K562 (cell line): ENCODE measurements at places on chromosomes 5 and 9. TPM values are rescaled to one million over a fixed set of nuclear protein-coding genes. Genes with fewer than 3 reads are reported as not detected.

DNA sequence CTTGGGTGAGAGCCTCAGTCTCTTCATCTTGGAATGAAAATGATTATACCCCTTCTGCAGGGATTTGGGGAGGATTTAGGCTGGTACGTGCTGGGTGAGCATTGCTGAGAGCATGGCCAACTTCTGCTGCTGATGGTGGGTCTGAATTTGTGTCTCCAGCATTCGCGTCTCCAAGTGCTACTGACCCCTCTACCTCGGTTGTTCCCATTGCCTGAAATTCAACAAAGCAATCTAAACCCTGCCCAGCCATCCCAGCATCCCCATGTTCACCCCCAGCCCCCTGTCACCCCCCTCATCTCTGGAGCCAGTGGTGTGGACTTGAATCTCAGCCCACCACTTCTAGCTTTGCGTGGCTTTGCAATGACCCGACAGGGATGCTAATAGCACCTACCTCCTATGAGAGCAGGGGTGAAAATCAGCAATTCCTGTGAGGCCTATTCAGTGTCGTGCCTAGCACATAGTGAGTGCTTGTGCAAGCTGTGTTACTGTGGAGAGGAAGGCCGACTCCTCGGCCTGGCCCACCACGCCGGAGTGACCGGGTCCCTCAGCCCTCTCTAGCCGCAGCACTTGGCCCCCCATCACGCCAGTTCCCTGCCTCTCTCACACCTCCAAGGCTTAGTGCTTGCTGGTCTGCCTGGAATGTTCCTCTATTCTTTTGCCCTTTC lies 43.4 kb upstream of the SH3PXD2B start:
- DNase-seq = no peak

DNA sequence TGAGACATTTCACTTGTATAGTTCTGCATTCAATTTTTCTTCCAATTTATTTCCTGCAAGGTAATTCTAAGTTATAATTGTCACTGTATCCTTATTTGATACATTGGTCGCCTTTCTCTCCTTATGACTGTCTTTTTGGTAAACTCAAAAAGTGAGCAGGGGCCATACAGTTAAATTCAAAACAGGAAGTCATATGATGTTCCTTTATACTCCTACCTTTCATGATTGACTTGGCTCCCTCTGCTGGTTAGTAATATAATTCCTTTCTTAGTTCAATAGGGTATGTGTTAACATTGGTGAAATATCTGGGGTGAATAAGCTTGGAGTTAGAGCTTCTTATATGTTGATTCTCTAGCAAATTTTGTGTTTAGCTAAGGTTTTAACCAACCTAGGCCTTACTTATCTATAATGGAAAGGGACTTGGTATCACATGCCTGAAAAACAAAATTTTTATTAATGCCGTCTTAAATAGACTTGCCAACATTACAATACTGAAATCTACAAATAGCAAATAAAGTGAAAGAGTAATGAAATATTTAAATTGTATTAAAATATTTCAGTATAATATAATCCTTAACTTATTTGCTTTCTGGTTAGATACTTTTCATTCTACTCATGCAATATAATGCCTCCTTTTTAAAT lies 6.0 kb upstream of the NIPBL start:
- DNase-seq = peak; percentile 42

GRCh38 chr5:124452412-124452811 lies 294.0 kb downstream of the ZNF608 start:
- no peak for DNase-seq

- DNase-seq = no peak
These were observed 11.8 kb downstream of the NPR3 start for GRCh38 chr5:32722957-32723356.

- no peak for DNase-seq
These were observed 28.6 kb upstream of the SELENOP start for GRCh38 chr5:42840269-42840668.

DNA sequence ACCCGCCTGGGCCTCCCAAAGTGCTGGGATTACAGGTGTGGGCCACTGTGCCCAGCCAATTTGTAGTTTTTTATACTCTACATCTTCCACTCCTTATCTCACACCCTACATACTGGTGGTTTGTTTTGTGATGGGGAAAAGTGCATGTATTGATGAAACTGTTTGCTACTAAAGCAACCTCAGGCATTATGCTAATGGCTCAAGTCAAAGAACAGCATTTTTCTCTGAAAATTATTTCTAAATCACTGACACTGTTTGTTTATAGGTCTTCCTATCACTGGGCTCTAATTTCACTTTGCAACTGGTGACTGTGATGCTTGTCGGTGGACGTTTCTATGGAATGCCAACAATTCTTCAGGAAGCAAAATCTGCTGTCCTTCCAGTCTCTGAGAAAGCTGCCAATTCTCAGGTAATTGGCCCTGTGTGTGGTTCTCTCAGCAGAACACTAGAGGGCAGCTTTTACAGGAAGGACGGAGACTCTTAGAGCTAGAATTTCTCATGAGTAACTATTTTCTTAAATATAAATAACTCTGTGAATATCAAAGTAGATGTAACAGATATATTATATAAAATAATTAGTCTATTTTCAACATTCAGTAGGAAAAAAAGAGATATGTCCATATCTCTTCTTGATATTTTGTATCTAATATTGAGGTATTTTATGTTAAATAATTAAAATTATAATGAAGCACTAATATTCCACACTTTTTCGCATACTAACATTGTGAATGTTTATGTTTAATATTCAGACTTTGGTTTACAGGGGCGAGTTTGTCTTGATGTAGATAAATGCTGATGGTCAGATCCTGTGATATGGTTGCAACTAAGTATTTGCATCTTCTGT lies 244.1 kb downstream of the ADGRV1 start:
- DNase-seq = peak; percentile 51

DNA sequence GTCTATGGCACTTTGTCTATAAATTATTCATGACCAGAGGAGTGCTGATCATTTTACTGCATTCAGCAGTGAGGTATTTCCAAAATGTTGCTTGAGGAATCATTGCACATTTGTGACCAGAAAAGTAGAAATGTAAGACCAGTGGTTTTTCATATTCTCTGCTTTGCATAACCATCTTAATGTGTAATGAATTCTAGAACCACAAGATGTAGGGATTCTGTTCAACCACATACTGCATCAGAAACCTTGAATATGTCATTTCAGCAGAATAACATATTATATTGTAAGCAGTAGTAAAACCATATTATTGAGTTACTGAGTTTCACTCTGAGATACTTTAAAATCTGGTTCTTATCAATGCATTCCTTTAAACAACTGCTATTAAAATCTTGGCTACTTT lies 1243.4 kb downstream of the MAT2B start:
- no peak for DNase-seq

DNA sequence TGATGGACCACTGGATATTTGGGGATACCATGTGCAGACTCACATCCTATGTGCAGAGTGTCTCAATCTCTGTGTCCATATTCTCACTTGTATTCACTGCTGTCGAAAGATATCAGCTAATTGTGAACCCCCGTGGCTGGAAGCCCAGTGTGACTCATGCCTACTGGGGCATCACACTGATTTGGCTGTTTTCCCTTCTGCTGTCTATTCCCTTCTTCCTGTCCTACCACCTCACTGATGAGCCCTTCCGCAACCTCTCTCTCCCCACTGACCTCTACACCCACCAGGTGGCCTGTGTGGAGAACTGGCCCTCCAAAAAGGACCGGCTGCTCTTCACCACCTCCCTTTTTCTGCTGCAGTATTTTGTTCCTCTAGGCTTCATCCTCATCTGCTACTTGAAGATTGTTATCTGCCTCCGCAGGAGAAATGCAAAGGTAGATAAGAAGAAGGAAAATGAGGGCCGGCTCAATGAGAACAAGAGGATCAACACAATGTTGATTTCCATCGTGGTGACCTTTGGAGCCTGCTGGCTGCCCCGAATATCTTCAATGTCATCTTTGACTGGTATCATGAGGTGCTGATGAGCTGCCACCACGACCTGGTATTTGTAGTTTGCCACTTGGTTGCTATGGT lies 54.5 kb upstream of the HNRNPA0 start:
- DNase-seq = peak; percentile 6

DNA sequence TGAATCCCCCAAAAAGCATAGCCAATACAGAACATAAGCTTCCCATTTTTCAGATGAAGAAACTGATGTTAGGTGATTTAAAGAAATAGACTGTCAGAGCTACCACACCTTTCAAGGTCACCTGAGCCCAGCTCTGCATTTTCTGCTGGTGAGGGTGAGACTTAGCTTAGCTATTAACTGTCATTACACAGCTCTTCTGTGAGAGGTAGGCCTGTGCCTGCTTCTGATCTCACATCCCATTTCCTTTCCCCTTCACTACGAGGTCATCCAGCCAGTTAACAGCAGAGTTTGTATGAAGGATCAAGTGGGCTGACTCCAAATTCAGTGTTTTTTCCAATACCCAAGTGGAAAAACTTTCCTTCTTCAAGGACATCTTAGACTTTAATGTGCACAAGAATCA lies 528.6 kb upstream of the CLINT1 start:
- DNase-seq = no peak

DNA sequence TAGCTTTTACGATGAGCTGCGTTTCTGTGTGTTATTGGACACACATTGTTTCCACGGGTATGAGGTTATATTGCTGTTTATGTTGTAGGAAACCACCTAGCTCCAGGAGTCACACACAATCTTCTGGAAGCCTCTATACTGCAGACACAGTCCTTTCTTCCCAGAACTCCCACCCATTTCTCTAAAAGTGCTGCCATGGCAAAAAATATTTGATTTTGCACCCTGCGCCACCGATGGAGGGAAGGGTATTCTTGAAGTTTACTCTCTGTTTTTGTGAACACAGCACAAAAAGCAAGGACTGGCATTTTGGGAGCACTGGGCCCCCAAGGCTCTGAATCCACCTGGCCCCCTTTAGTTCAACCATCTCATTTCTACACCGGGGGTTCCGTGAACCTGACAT lies 187.5 kb downstream of the ICE1 start:
- no peak for DNase-seq

- DNase-seq = no peak
These were observed 39.7 kb downstream of the NFX1 start for GRCh38 chr9:33329979-33330378.

- no peak for DNase-seq
These were observed 1826.2 kb upstream of the CDH6 start for GRCh38 chr5:29367176-29367833.

GRCh38 chr9:16090907-16091629 lies 538.2 kb downstream of the CCDC171 start:
- DNase-seq = no peak

- DNase-seq = no peak
These were observed 44.5 kb downstream of the TMEM232 start for GRCh38 chr5:110681953-110682352.

- DNase-seq = no peak
These were observed 10.6 kb upstream of the SLC6A19 start for GRCh38 chr5:1190837-1191239.

- DNase-seq = no peak
These were observed 415.4 kb upstream of the SEMA6A start for GRCh38 chr5:116989995-116990394.

- no peak for DNase-seq
These were observed 141.5 kb upstream of the GAS1 start for GRCh38 chr9:87088621-87089365.

DNA sequence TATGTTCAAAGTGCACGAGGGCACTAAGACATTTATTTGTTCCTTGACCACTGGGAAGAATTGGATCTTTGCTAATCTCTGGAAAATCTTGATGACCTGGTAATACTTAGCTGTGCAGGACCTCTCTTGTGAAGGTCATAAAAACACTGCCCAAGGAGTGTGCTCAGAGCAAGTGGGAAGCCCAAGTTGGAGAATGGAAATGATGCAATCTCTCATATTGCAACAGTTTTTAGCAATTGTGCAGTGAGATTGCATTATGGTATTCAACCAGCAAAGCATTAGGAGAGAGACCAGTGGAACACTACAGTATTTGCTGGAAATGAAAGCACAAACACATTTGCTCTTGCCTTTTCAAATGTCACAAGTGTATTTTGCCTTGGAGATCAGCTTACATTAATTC lies 34.5 kb downstream of the TXNDC8 start:
- DNase-seq = no peak

GRCh38 chr9:137069508-137070091 lies 757 bp downstream of the SAPCD2 start:
- peak; percentile 49 for DNase-seq

- no peak for DNase-seq
These were observed 190.2 kb downstream of the ASTN2 start for GRCh38 chr9:117224695-117225094.

DNA sequence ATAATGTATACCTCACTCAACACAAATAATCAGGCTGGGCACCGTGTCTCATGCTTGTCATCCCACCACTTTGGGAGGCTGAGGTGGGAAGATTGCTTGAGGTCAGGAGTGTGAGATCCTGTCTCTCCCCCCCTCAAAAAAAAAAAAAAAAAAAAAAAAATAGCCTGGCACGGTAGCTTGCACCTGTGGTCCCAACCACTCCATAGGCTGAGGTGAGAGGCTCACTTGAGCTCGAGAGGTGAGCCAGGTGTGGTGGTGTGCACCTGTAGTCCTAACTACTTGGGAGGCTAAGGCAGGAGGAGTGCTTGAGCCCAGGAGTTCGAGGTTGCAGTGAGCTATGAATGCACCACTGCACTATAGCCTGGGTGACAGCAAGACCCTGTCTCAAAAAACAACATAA lies 9.6 kb upstream of the ETF1 start:
- no peak for DNase-seq

GRCh38 chr5:2017540-2018389 lies 135.0 kb upstream of the IRX4 start:
- DNase-seq = peak; percentile 64

TIMD4 gene
- total RNA-seq = not detected in 2 replicates

MEF2C gene
- 56.5 and 64.5 TPM in 2 replicates for total RNA-seq

SPATA31A3 gene
- not detected in 2 replicates for total RNA-seq

ZNF462 gene
- total RNA-seq = 0.16 and 0.20 TPM in 2 replicates

PRDM9 gene
- total RNA-seq = 0.33 and 0.47 TPM in 2 replicates

SCAI gene
- 6.9 and 9.4 TPM in 2 replicates for total RNA-seq

BTNL8 gene
- total RNA-seq = 0.13 TPM in 1 of 2 replicates, not detected in the other

PKD2L2 gene
- total RNA-seq = not detected in 2 replicates

HIGD2A gene
- 150 and 154 TPM in 2 replicates for total RNA-seq

LCN12 gene
- total RNA-seq = not detected in 2 replicates
